Choroid plexus epithelial cell (primary cell): ENCODE measurements at places on chromosomes 11 and 22.

- no peak for DNase-seq
Observed at GRCh38 chr11:119741369-119742262, 12.6 kb upstream of the NECTIN1 start.

DNA sequence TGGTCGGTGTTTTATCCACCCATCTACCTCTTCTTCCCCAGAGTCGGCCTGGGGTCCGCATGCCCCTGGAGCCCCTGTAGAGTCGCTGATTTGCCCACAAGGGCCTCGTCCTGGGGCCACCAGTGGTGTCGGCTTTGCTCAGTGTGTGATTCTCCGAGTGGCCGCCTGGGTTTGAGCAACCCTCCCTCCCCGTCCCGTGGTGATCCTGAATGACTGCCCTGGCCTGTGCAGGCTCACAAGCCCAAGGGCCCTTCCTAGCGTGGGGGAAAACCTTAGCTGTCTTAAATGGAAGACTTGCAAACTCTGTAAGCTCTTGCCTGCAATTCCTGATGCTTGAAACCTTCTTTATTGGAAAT is 128.3 kb downstream of the OSBP2 start:
- peak; percentile 14 for DNase-seq

GRCh38 chr11:97772705-97773104 is 1248.0 kb upstream of the CNTN5 start:
- peak; percentile 58 for DNase-seq

- DNase-seq: no peak
Observed at GRCh38 chr11:93348930-93349329, 18.4 kb downstream of the DEUP1 start.

GRCh38 chr11:104846216-104846615 is 52.0 kb downstream of the CASP12 start:
- DNase-seq: no peak

DNA sequence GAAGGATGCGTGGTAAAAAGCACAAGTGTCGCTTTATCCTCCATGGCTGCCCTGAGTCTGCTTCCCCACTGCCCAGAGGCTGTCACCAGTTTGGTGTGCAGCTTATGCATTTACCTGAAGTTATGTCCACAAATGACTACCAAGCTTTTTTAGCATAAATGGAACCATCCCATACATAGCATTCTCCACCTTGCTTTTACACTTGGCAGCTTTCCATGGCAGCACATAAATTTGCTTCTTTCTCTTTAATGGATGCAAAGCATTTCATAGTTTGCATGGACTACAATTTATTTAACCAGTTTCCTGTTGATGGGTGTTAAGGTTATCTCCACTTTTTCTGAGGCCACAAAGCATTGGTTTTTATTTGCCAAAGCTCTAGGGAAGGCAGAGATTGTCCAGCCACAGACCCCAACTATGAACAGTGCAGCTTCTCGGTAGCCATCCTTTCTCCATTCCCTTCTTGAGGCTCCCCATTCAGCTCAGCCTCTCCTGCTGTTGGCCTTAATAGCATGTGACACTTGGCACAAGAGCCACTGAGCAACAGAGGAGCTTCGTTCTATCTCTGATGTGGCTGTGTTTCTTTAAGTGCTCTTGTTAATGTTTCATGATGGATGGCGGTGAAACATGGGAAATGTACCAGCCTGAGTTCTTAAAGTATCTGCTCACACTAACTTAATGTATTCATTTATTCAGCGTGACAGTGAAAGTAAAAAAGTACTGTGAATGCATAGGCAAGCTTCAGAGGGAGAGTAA is 59.8 kb upstream of the NAV2 start:
- DNase-seq: no peak

DNA sequence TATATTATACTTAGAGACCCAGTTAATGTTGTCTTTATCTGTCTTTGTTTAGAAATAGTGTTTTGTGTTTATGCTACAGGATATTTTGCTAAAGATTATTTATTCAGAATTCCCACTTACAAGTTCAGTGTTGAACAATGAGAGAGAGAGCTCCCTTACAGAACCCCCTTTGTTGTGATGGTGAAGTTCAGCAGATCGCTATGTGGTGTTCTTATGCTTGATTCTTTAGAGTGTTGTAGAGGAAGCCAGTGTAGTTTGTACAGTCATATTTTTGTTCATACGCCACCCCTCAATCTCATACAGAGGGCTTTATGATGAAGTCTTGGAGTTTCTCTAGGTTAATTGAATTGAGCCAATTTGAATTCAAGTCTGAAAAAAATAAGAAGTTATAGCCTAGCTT is 150.2 kb downstream of the TMEM135 start:
- DNase-seq: no peak

DNA sequence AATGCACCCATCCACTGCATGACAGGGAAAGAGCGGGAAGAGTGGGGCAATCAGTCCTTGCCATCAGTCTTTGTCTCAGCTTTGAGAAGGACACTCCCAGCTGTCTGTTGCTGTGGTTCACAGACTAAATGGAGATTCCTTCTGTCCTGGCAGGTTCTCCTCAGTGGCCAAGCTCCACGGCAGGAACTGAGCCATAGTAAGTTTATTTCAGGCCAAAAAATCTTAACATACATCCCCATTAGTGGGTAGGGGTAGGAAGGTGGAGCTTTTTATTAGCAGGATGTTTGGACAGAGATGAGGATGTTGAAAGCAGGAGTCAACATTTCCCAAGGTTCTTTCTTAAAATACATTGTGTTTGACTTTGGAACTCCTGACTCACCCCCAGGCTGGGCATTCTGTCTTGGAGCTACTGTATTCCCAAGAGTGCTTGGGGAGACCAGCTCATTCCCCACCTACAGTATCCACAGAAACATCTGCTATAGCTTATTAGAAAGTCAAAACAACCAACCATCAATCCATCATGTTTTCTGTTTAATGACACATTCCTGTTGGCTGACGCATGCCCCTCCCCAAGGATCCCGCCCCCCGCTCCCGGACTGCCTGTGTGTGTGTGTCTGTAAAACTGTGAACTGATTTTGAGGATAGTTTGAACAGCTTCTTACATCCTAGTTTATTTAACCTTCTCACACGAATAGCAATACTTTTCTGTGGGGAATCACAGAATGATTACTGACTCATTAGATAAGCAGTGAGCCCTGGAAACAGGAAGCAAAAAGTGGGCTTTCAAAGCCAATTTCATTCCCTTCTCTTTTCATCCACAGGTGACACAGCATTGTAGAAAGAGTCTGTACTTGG is 109.5 kb downstream of the CCDC81 start:
- DNase-seq: peak; percentile 83

GRCh38 chr11:118911113-118911879 is 14.4 kb downstream of the BCL9L start:
- DNase-seq: peak; percentile 77

DNA sequence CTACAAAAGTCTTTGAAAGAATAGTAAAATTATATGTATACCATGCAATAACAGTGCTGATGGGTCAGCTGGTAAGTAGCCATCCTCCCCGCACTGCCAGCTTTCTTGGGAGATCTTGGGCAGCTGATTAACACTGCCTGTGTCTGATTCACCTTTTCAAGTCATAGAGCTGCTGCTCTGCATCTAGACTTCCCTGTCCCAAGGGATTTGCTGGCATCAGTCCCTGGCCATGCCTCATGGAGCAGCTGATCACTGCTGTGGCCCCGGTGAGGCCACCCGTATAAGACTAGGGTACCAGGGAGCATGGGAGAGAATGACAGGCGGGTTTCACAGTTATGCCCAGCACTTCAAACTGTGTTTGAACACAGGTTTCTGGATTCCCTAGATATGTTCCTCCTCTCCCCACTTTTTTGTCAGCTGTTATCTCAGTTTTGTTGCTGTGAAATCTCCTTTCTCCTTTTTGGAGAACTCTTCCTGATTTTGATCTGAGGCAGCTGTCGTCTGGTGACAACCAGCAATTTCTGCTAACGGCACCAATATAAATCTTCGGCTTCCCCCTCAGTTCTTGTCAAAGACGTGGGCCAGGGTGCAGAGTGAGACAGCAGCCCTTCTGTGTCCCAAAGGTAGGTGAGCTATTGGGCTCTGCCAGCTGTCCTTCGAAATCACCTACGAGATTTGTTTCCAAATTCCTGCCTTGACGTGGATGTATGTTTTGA is 438.9 kb downstream of the NTM start:
- DNase-seq: no peak

DNA sequence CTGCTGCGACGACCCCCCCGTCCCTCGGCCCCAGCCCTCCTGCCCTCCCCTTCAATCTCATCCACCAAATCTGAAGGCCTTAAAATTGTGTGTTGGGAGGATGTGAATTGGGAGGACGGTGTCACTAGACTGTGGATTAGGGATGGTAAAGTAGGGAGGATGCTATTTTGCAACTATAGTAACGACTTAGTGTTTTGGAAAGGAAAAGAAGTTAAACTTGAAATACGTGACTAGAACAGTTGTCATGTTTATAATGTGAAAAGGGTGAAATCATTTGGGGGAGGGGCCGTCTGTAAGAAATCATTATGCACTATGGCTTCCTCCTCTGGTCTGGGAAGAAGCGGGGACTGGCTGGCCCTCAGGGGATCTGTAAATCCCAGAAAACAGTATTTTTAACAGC is 43.4 kb upstream of the NNMT start:
- DNase-seq: no peak

GRCh38 chr11:128881221-128881620 is 9.9 kb upstream of the KCNJ5 start:
- no peak for DNase-seq

- DNase-seq: no peak
Observed at GRCh38 chr11:44716256-44716655, 10.5 kb upstream of the TSPAN18 start.

DNA sequence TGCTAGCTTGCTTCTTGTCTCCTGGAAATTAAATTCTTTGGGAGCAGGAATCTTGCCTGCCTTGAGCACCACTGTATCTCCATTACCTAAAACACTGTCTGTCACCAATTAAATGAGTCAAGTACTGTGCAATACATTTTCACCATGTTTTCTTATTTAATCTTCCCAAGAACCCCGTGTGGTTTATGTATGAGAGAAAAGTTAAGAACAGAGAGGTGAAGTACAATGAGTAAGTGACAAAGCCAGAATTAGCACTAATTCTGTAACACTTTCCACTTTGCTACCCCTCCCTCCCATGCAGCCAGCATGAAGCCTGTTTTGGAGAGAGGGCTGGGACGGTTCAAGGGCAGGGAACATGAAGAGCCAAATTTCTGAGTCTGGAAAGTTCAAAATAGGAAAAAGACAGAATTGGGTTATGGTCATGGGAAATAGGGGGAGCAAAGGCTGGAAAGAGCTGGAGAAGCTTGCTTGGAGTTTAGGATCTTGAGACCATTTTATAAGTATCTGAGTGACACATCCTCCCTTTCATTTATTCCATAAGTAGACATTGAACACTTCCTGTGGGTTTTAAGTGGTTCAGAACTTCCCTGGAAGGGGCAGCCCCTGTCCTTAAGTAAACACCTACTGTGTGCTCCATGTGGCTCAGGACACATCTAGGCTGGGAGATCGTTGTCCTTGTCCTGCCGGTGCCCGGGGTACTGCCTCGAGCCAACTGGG is 60.5 kb upstream of the CHST1 start:
- no peak for DNase-seq

DNA sequence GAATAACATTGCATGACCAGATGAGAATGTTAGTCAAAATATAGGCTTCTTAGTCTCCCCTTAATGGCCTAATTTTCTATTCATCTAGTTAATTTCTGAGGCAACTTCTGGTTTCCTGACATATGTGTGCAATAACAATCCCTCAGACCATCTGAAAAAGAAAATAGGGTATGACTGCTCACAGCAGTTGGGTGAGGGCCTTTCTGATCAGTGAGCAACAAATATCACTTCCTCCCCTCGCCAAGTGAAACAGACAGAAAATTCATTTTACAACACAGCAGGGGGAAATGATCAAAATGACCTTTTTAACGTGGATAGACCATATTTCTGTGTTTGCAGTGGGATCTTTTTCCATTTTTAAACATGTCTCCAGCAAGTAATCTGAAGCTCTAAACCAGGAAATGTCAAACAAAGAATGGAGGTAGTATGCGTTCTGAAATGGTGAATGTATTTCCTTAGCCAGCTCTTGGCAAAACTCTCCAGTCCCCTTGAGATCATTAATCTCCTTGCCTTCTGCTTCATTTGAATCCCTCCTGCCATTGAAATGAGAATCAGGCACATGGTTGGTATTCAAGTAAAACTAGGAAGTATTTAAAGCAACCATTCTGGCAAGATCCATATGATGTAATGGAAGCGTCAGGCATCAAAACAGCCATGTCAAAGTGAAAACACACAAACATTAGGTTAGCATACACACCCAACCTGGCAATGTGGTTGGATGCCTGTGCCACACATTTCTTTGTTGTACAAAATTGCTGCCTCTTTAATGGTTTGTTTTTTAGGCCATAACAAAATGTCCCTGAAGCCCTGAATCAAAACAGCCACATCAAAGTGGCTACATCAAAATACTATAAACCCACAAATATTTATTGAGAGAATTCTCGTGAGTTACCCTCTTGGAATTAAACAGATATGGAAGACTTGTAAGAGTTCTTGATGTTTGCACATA is 100.1 kb downstream of the SLC1A2 start:
- no peak for DNase-seq

DNA sequence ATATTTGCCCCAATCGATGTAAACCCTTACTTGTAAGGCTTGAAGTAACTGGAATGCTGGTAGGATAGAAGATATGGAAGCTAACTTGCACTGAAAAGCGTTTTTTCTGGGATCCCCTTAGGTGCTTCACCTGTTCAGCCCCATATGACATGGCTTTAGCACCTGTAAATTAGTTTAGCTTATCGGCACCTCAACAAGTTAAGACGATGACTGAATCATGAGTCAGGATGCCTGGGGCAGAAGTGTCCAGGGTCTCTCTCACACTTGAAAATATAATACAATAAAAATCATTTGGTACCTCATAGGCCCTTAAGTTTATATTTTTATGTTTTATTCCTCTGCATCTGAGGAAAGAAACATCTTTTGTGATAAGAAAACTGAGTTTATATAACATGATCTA is 409.2 kb upstream of the LRRC4C start:
- DNase-seq: no peak

- no peak for DNase-seq
Observed at GRCh38 chr22:18906896-18907295, 776 bp downstream of the DGCR6 start.

GRCh38 chr22:26330971-26331625 is 98.0 kb upstream of the ASPHD2 start:
- DNase-seq: peak; percentile 62

- no peak for DNase-seq
Observed at GRCh38 chr11:66450560-66450959, 11.9 kb upstream of the MRPL11 start.

- no peak for DNase-seq
Observed at GRCh38 chr22:21936151-21936775, 16.4 kb downstream of the PPM1F start.

DNA sequence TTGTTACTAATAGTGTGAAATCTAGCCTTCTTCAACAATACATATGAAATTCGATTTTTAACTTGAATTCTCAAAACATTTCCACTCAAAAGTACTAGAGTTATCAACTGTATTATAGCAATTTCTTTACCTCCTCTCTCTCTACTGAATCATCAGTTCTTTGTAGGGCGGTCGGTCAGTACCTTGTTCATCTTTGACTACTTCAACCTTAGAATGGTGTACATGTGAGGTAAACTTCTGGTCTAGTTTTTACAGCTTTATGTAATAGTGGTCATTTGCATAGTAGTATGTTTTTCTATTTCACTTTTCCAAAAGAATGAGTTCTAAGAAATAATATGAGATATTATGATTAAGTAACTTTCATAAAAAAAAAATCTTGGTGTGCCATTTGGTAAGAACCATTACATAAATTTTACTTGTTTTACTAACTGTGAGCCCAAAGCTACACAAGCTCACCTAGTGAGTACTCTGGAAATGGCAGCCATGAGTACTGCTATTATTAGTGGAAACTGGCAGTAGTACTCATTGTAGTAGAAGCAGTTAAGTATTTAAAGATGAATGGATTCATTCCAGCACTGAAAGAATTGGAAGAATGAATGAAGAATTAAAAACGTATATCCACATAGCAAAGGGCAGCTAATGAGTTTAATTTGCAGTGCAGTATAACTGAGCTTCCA is 30.1 kb downstream of the SESN3 start:
- DNase-seq: no peak
